NCI-H2081 treated with DMSO at 0.1 percent for 48 hours (cell line): ENCODE measurements at places on chromosomes 5 and 9.

GRCh38 chr5:123364441-123365155 lies 58.6 kb downstream of the CEP120 start:
- DNase-seq, result no peak

GRCh38 chr5:116613445-116613844 lies 38.8 kb upstream of the SEMA6A start:
- no peak for DNase-seq

GRCh38 chr5:179923436-179923835 lies 15.7 kb upstream of the TBC1D9B start:
- DNase-seq, result no peak

GRCh38 chr9:72843520-72844439 lies 109.1 kb downstream of the ALDH1A1 start:
- no peak for DNase-seq

- DNase-seq, result no peak
Observed at GRCh38 chr5:172283862-172284610, 472 bp upstream of the UBTD2 start.

GRCh38 chr5:153974131-153974812 lies 64.4 kb downstream of the FAM114A2 start:
- DNase-seq, result no peak

DNA sequence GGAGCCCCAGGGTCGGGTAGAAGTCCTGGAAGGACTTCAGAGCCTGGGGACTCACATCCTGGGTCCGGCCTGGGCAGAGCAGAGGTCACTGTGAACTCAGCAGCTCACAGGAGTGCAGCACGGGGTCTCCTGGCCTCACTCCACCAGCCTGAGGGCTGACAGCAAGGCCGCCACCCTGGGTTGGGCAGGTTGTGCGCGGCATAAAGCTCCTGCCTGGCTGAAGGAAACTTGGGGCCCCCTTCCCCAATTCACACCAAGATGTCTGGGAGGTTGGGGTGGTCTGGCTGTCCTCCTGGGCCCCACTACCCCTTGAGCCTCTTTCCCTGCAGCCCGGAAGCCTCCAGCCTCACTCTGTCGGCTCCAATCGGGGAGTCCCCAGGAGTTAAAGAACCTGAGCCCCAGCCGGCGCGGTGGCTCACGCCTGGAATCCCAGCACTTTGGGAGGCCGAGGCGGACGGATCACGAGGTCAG lies 2.1 kb downstream of the LCN15 start:
- DNase-seq, result no peak

DNA sequence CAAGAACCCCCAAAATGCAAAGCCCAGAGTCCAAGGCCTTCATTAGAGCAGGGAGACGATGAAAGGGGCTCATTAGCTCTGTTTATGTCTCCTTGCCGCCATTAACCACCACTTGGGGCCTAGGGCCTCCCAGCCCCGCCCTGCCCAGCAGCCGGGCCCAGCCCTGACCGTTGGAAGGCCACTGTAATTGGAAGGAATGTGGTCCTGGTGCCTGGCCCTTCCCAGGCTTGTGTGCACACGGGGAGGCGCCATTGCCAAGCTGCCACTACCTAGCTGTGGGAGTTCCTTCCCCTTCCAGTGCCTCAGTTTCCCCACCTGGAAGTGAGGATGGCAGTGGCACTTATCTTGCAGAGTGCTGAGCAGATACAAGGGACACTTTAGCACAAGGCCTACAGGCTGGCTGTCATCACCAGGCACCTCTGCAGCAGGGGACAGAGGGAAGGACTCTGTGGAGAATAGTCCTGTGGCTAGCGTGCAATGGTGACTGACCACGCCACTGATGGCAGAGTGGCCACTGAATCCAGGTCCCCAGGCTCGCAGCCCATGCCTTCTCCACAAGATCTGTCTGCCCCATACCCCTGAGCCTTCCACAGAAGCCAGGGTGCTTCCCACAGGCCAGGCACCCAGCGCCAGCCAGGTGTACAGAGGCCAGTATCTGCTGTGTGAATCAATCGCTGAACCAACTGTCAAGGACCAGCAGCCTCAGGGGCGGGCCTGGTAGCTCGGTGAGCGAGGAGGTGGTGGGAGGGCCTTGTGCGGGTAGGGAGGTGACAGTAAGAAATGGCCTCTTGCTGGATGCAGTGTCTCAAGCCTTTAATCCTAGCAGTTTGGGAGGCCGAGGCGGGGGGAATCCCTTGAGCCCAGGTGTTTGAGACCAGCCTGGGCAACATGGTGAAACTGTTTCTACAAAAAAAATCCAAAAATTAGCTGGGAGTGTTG lies 20.8 kb downstream of the GBGT1 start:
- DNase-seq, result no peak

GRCh38 chr9:137464291-137464999 lies 5.3 kb upstream of the NSMF start:
- no peak for DNase-seq

DNA sequence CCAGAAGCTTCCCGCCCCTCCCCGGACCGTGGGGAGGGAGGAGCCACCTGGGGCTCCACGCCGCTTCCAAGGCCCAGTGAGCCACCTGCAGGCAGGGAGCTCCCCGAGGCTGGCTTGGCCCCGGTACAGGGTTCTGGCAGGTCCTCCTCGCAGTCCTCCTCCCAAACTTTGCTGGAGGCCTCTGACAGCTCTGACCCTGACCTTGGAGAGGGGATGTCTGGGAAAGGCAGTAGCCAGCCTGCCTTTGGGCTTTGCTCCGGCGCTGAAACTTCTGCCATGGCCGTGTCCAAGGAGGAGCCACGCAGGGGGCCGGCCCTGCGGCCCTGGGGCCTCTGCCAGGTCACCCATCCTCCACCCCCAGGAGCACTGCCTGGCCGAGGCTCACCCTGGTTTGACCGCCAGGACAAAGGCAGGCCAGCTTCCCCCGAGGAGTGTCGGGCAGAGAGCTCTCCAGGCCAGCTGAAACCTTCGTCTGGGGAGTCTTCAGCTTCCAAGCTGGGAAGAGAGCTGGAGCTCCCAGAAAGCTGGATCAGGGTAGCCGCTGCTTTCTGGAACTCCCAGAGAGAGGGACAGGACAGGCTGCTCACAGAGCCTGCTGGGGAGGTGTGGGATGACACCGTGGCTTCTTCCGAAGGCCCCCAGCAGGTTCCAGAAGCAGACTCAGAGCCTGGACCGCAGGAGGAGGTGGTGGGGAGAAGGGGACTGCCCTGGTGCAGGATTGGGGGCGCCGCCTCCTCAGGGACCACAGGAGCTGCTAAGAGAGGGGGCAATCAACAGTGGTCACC lies 9.0 kb upstream of the QSOX2 start:
- no peak for DNase-seq
